CD4-positive, alpha-beta T cell treated with Interleukin-6 at 100 ng/mL for 8 hours (primary cell): ENCODE measurements at places on chromosomes 4 and X.

DNA sequence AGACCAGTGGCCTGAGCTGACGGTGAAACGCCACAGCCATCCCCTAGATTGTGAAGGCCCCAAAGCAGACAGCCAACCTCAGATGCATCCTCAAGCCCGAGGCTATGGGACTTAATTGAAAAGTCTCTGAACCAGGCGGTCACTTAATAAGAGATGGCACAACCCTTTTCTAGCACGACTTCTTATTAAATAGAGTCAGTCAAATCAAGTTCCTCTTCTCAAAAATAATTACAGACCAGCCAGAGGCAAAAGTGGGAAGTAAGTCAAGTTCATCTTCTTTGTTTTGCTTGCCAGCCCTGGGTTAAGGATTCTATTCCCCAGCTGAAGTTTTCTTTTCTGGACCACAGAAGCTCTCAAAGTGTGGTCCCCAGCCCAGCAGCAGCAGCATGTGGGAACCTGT, 9.7 kb upstream of the SH3KBP1 start:
- no peak for DNase-seq

DNA sequence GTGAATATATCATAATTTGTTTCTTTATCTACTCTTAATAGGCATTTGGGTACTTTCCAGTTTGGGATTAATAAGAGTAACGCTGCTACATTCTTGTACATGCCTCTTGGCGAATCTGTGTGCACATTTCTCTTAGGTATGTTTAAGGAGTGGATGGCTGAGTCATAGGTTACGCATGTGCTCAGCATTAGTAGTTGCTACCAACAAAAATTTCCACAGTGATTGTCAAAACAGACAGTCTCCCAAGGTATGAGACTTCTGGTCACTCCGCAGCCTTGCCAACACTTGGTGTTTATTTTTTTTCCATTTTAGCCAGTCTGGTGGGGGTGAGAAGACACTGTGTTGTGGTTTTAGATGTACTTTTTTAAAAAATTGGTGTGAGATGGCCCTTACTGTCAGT, 44.6 kb downstream of the FGFBP1 start:
- no peak for DNase-seq

DNA sequence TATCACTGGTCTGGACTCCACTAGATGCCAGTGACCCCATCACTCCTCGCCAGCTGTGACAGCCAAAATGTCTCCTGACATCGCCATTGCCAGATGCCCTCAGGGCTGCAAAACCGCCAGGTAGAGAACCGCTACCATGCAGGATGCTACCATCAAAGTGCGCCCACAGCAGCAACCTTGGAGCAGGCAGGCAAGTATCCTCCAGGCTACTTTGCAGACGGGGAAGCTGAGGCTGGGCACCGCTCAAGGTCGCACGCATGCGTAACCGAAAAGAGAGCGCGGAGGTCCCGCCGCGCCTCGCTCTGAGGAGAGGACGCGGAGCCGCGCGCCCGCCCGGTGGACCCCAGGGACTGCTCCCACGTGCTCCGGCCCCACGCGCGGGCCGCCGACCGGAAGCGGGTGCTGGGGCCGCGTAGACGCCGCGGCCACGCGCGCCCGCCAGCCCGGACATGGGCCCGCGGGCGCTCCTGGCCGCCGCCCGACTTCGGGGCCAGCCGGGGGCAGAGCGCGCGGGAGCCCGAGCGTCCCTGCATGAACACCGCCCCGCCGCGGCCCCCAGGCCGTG, at the start of gene STS:
Gene STS, plus strand, starts transcription at position 300 of the 565 bp plus-strand sequence. CDS start 105,488 bp downstream, outside the sequence.
- peak; percentile 36 for DNase-seq

DNA sequence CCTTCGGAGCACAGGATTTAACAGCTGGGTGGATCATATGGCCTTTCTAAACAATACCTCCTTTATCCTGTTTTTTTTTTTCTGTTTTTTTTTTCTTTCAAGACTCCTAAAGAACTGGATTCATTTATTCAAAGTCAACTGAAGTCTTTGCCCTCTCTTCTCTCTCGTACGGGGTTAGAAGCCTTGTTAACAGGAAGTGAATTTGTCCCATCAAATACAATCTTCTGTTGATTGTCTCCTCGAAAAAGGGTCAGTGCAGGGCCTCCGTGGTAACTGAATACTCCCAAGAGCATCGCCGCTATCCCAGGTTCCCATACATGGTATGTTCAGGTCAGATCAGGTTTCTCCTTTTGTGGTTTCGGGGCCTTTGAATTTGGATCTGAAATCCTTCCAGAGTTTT, 1.8 kb upstream of the TMEM128 start:
- no peak for DNase-seq

DNA sequence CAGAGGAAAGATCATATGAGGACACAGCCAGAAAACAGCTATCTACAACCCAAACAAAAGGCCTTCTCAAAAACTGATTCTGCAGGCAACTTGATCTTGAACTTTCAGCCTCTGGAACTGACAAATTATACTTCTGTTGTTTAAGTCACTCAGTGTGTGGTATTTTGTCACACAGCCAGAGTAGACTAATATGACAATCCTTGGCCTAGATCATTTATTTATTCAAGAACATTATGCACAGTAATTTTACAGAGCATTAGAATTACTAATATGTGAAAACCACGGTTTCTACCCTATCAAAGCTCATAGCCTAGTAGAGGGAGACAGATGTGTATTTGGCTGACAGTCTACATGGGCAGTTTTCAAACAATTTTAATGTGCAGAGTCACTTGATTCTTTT, 167.8 kb upstream of the PCDH18 start:
- no peak for DNase-seq

GRCh38 chrX:122272011-122272410, 912.1 kb upstream of the GRIA3 start:
- DNase-seq, result no peak

DNA sequence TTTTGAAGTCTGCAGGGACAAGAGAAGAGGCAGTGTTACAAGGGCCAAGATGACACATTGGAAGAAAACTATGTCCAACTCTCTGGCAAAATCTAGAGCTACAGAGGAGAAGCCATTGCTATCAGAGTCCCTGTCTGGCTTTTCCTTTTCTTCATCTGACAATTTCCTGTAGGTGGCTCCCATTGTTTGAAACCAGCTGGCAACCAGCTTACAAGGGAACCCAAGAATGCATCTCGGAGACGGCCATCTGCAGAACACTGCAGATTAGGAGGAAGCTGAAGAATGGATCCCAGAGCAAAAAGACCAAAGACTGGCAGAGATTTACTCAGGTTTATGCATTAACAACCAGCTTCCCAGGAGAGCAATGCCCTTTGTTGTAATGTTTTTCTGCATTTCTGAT, 216.2 kb upstream of the CTSO start:
- DNase-seq, result no peak

DNA sequence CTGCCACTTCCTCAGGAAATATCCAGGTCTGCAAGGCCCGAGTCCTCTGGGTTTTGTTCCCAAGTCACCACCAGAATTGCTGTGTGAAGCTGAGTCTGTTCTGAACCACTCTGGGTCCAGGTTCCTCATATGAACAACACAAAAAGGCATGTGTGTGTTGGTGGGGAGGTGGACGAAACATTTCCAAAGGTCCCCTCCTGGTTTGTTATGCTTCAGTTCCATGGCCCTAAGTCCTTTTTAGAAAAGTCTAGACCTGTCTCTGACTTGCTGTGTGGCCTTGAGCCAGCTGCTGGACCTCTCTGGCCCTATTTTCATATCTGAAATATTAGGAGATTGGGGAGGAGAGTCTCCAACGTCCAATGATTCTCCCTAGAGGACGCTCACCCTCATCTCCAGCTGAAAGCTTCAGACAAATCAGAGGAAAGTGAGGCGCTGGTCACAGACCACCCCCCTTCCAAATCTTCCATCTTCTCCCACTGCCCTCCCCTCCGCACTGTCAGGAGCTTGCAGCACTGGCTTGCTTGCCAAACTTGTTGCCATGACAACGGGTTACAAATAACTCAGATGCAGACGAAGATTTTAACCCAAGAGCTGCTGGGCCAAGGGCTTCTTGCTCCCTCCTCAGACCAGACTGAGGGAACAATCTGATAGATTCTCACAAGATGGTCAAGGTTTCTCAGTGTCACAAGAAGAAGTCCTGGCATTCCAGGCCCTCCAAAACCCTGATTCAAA, 64.5 kb downstream of the SMC1A start:
- DNase-seq, result no peak

- peak; percentile 51 for DNase-seq
Observed at GRCh38 chr4:10117359-10118047, 904 bp upstream of the WDR1 start.

- DNase-seq, result no peak
Observed at GRCh38 chr4:25535278-25535677, 120.4 kb upstream of the SLC34A2 start.

DNA sequence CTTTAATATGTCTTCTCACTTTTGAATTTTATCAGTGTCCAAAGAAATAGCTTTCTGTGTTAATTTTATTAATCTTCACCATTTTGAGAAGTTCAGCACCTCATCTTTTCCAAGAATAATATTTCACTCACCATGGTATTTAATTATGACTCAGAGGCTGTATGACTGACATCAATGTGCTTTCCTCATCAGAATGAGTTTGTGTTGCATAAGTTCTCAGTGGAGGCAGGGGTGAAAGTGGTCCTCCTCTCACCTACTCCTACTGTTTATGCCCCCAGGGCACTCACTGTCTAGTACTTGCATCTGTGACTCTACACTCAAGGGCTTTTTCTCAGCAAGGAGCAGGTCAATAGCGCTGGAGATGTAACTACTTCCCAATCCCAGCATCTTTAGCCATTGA, 905.3 kb upstream of the INTU start:
- no peak for DNase-seq

- no peak for DNase-seq
Observed at GRCh38 chrX:49276671-49277534, 7.3 kb downstream of the PPP1R3F start.

GRCh38 chrX:84168095-84168494, 19.9 kb downstream of the RPS6KA6 start:
- no peak for DNase-seq

DNA sequence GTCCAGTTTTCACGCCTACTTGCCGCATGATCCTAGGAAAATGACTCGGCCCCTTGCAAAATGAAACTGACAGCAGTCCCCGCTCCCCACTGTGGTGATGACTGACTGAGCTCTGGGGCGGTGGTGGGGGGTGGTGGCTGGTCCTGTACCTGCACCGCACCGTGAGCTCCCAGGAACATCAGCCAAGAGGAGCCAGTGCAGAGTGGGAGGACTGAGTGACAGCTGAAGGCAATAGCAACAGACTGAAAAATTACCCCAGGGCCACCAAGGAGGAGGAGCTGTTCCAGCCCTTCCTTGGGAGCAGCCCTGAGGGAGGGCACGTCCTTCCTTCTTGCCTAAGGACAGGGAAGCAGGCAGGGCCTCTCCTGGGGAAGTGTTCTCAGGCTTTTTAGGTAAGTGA, 2.4 kb upstream of the C4orf50 start:
- DNase-seq, result no peak

- DNase-seq, result peak; percentile 68
Observed at GRCh38 chrX:107654872-107655761, 26.8 kb downstream of the PRPS1 start.

GRCh38 chr4:124757126-124757525, 44.6 kb upstream of the ANKRD50 start:
- no peak for DNase-seq

GRCh38 chr4:1720163-1720983, 750 bp downstream of the TMEM129 start:
- no peak for DNase-seq

DNA sequence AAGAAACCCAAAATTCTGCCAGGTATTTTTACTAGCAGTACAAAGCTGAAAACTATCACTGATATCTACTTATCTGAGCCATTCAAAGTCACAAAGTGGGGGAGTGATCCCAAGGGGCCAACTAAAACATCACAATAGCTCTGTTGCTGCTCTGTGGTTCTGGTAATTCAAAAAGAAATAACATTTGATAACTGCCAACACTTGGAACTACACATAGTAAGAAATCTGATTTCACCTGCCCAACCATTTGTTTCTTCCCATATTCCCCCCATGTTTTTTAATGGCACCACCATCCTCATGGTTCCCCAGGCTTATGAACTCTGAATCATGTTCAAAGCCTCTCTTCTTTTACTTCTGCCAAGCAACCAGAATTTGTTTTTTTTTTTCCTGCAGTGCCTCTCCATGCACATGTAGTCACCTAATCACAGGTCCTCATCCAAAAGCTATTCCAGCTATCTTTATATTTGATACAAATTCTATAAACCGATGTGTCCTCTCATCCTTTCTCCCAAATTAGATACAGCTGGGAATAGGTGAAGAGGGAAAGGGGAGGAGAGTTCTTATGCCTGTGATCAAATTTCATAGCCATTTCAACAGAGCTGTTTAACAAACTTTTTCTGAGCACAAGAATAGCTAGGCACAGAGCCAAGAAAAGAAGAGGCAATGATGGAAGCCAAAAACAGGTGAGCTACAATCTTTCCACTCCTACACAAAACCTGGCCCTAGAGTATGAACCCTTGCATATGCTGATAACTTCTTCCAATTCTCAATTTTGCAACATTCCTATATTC, 7.7 kb downstream of the AMMECR1 start:
- no peak for DNase-seq

GRCh38 chr4:70902577-70903290, 565 bp downstream of the MOB1B start:
- no peak for DNase-seq

DNA sequence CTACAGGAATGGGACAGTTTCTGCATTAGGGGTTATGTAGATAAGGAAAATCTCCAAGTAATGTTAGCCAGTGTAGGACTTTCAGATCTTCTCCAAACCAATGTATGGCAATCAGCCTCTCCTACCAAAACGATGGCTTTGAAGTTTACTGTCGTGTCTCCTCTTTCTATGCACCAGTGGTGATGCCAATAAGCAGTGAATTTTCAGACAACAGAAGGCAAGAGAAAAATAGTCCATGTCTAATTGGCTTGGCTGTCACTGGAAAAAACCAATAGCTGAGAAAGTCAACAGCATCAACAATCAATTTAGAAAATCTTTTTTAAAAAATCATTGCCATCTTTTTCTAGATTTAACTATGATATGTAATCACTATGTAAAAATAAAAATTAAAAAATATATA, 35.0 kb downstream of the LIMCH1 start:
- DNase-seq, result no peak

DNA sequence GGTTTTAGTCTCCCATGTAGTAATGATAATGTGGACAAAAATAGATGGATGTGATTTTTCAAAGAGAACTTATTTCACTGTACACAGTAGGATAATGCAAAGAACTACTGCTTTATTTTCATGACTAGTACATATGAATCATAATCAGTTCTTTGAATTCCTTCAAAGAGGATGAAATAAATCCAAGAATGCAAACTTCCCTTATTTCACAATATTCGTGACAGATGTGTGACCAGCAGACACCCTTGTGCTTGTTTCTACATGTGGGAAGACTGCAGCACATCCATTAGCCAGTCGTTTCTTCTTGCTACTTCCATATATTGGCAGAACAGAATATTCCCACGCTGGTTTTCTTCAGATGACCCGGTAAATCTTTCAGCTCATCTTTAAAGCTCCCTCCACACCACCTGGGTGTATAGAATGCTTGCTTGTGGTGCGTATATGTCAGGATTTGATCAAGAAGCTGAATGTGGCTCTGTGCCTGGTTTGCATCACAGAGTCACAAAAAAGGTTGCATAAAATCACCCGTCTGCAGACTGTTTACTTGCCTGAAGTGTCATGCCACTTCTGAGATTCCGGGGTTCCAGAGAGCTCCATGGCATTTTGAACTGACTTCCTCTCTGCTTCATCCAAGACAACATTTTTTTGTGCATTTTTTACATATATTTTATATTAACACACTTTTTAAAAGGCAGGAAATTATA, 47.7 kb upstream of the FAT4 start:
- DNase-seq, result no peak

GRCh38 chr4:108742451-108743420, 20.1 kb downstream of the ETNPPL start:
- no peak for DNase-seq
